ENCODE measurements at places on chromosomes 2 and 18.

GRCh38 chr2:138066139-138066806 lies 102.0 kb downstream of the HNMT start:
- no peak for DNase-seq

- no peak for DNase-seq
Measured at GRCh38 chr2:121833358-121833723, 77.9 kb downstream of the TSN start.

DNA sequence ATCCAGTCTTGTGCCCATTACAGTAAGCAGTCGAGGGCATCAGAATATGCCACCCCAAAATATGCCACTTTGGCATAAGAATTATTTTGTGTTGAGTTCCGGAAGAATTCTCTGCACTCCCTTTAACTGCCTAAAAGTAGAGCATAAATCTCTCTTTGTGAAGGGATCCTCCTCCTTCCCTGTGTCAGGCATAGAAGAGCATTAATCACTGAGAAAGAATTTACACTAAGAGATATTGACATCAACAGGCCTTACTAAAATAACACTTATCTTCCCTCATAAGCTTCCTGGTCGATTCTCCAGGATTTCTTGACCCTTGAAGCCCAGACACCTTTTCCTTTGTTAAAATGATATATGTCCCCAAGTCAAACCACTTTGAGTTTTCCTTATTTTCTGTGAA lies 27.6 kb upstream of the KYNU start:
- DNase-seq, result no peak

DNA sequence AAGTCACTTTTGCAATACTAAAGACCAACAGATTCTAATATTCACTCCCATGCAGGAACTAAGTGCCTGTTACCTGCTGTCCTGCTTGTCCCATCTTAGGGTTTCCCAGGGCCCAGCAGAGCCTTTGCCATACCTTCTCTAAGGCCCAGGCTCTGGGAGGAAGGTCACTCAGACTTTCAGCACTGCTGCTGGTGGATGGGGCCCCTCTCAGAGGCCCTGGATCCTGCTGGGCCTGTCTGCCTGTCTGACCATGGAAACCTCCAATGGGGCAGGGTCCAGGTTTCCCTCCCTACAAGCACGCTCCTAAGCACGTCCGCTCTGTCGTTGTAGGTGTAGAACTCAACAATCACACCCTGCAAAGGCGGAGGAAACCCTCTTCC lies 75.1 kb downstream of the RRM2 start:
- DNase-seq, result no peak

DNA sequence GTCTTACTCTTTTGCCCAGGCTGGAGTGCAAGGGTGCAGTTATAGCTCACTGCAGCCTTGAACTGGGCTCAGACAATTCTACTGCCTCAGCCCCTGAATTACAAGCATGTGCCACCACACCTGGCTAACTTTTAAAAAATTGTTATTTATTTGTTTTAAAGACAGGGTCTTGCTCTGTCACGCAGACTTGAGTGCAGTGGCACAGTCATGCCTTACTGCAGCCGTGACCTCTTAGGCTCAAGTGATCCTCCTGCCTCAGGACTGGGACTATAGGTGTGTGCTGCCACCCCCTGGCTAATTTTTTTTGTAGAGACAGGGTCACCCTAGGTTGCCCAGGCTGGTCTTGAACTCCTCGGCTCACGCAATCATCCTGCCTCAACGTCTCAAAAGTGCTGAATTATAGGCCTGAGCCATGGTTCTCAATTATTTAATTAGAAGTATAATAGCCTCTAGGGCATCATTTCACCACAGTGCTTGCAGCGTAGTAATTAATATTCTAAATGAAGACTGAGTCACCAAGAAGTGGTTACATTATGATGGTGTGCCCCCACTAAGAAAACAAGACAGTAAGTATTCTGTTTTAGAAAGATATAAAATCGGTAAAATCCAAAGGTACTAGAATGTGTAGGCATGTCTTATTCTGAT lies 69.6 kb downstream of the EML4 start:
- DNase-seq, result no peak

DNA sequence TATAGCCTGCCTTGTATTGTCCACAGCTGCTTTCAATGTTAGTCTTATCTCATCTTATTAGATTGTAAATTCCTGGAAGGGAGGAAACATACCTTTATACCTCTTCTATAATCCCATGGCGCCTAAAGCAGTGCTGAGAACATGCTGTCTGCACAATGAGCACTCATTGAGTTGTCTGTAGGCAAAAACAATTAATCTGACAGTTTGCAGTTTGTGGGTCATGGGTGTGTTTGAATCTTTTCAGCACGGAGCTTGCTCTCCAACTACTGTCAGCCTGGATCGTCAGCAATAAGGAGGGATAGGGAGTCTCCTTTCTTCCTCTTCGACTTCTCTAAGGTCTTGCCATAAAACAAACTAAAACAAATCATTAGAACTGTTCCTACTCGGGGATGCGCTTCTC lies 26.5 kb upstream of the GREB1L start:
- DNase-seq, result no peak

- DNase-seq, result no peak
Measured at GRCh38 chr2:187294043-187294442, 154.0 kb downstream of the CALCRL start.

GRCh38 chr2:74849228-74849892 lies 15.4 kb downstream of the HK2 start:
- no peak for DNase-seq
